Stimulated activated CD8-positive, alpha-beta memory T cell treated with anti-CD3 and anti-CD28 coated beads, Interleukin-4, amount 100 ng/mL, for 1 hour (primary cell): ENCODE measurements at places on chromosomes 7 and 10.

GRCh38 chr10:93712593-93712992 lies 10.2 kb upstream of the FRA10AC1 start:
- no peak for DNase-seq

DNA sequence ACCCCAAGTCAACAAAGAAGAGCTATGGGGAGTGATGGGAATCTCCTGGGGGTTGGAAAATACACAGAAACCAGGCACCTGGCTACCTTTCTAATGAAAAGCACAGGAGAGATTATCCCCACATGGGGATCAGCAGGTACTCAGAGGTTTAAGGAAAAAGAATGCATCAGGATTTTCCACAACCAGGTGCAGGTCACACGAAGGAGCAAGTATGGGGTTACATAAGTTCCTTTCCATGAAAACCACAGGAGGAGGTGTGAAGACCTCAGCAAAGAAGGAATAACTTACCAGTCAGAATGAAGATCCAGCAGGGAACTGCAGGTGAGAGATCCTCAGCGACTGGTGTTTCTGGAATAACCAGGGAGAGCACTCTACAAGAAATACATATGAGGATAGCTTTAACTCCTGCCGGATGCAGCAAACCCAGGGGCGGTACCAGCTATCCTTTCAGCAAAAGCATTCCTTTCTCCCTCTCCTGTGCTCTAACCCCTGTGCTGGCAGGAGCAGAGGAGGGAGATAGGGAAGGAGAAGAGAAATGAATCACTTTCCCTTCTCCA lies 116.7 kb upstream of the TMEM106B start:
- no peak for DNase-seq

DNA sequence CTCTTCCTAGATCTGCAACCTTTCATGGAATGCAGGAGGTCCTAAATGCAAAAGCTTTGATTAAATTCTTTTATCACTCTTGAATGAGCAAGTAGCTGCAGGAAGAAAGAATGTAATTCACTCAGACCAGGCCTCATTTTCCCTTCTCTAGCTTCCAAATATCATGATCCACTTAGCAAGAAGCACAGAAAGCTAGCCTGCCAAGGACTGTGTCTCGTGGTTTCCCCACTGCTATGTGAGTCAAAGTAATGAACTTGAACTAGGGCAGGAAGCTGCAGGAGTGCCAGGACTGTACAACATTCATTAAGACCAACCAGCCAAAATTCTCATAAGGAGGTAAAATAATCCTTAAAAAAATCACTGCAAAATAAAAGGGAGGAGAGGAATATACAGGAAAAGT lies 379.2 kb downstream of the CALN1 start:
- no peak for DNase-seq

- DNase-seq: no peak
Observed at GRCh38 chr7:21191321-21192073, 236.4 kb upstream of the SP4 start.

- DNase-seq: no peak
Observed at GRCh38 chr10:60140651-60141632, 234.6 kb upstream of the CCDC6 start.

- no peak for DNase-seq
Observed at GRCh38 chr7:126044662-126045061, 1115.0 kb upstream of the POT1 start.

DNA sequence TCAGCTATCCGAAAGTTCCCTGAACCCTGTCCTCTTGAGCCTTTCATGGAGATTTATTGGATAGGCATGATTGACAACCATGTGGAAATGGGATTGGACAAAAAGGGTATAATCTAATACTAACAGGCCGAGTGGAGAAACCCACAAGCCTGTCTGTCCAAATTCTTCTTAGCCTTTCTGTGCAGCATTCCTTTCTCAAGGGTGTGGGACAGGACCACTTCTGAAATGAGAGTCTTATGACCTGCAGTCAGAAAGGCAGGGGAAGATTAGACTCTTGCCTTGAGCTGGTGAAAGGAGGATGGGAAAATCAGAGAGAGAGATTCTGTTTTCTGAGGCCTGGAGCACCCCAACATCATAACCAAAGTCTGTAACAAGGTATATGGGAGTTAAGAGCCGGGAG lies 85.5 kb downstream of the MAPK8 start:
- no peak for DNase-seq

- no peak for DNase-seq
Observed at GRCh38 chr7:103573479-103574058, 127.6 kb upstream of the SLC26A5 start.

DNA sequence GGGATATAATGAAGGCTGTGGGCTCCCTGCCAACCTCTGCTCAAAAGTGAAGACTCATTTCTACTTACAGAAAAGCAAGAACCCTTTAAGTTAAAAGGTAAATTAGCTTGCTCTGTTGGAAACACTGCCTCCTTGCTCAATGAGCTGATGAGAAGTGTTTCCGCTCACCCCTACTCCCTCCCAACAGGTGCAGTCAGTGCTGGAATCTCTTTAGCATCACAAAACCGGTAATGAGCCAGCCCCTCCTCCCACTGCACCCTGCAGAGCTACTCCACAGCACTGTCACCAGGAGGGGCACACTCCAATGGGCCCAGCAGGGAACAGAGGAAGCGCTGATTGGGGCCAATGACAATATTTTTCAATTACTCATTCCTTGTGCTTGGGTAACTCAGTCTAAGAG lies 262.5 kb downstream of the TCERG1L start:
- no peak for DNase-seq

- DNase-seq: no peak
Observed at GRCh38 chr10:34373211-34373610, 441.9 kb downstream of the PARD3 start.

DNA sequence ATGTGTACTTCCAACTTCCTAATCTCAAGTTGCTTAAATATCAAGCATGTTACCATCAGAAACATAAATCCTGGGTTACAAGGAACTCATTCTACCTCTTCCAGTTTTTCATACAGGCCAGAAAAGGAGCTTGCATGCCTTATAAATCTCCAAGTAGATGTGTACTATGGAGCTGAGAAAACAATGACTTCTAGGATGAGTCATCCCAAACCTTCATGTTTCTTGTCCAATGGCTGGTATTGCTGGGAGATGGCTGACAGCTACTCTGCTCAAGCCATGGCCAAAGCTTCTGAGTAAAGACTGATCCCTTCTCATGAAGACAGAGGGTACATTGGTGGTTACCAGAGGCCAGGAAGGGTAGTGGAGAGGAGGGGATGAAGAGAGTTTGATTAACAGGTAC lies 8.6 kb downstream of the RAPGEF5 start:
- no peak for DNase-seq

DNA sequence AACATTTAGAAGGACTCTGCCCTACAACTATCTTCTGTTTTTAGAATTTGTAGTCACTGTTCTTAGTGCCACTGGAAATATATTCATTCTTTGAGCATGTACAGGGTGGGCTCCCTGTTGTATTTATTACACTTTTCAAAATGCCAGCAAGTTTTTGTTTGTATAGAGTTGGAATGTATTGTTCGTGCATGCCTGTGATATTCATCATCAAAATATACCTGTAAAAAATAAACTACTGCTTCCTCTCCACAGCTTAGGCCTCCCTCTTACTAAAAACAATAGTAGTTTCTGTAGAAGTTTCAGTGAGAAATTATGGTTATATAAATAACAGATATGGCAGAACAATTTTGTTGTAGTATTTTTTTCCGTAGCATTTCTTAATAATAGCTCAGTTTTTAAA lies 61.6 kb downstream of the NHLRC2 start:
- DNase-seq: no peak

DNA sequence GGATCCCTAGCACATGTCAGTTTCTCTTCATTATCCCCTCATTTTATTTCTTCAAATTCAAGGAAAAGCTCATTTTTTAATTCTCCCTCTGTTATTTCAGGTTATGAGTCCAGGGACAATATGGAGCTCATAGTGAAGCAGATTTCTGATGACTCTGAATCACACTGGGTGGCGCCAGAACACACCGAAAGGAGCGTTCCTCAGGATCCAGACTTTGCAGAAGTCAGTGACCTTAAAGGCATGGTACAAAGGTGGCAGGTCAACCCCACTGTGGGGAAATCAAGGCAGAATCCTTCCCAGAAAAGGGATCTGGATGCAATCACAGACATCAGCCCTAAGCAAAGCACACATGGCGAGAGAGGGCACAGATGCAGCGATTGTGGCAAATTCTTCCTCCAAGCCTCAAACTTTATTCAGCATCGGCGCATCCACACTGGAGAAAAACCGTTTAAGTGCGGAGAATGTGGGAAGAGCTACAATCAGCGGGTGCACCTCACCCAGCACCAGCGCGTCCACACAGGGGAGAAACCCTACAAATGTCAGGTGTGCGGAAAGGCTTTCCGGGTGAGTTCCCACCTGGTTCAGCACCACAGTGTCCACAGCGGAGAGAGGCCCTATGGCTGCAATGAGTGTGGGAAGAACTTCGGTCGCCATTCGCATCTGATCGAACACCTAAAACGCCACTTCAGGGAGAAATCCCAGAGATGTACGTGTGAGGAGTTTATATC lies 21.4 kb downstream of the ZKSCAN5 start:
- DNase-seq: no peak

GRCh38 chr7:128812514-128813168 lies 17.6 kb upstream of the FLNC start:
- DNase-seq: no peak

DNA sequence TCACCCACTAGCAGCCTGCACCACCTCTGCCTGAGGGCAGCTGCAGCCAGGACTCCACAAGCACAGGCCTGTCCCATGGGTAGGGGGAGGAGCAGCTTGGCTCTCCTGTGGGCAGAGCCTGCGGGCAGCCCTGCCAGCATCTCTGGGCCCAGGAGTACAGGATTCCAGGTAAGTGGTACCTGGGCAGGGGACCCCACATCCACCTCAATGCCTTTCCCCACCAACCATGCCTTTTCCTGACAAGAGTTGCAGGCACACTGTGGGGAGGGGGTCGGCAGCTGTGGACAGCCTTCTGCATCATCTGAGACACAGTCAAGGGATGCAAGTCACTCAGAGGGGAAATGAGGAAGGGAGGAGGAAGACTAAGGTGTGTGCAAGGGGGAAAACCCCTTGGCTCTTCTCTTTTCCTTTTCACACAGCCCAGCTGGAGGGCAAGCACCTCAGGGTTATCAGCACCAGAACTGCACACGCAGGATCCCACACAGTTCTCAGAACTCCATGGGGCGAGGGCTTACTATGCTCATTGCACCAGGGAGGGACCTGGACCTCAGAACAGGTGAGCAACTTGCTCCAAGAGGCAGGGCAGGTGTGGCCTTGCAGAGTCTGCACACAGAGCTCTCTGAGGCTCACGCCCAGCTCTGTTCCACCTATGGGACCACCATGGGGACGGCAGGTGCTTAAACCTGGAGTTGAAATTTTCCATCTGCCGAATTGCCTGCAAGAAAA lies 16.5 kb upstream of the ANTXRL start:
- no peak for DNase-seq

- no peak for DNase-seq
Observed at GRCh38 chr7:7330997-7331396, 148.7 kb downstream of the C1GALT1 start.

- DNase-seq: no peak
Observed at GRCh38 chr10:126133082-126133620, 236.8 kb downstream of the FANK1 start.

DNA sequence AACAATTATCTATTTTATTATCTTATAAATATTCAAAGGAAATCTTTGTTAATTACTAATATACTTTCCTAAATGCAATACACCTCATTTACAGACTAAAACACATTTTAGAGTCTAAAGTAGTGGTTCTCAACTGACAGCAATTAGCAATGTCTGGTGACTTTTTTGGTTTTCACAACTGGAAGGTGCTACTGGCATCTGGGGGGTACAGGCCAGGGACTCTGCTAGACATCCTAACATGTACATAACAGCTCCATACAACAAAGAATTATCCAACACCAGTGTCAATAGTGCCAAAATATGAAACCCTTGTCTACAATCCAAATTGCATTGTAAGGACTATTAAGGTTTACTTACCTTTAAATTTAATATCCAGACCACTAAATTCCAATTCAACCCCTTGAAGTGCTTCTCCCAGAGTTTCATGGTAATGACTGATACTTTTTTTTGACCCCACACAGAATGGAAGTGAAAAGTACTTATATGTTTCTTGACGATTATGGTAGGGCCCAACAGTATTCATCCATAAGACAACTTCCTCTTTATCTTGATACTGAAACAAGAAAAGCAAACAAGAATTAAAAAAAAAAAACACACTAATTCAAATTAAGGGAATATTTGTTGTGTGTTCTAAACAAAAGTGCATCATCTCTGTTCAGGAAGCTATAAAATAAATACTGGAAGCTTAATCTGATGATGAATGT lies 10.4 kb downstream of the TM9SF3 start:
- DNase-seq: no peak
